ENCODE measurements at places on chromosomes 1 and 21.

DNA sequence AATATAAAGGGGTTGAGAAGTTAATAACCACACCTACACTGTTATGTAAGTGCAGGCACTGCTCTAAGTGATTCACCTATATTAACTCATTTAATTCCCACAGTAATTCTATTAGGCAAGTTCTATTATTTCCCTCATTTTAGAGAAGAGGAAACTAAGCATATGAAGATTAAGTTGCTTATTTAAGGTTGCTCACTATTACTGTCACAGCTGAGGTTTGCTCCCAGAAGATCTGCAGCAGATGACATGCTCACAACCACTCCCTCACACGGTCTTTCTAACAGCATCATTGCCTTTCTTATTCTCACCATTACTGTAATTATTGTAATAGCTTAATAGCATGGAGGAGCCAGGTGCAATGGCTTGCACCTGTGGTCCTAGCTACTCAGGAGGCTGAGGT lies 196.4 kb upstream of the GREM2 start:
- DNase-seq, result no peak

GRCh38 chr1:63721531-63722189 lies 52.2 kb upstream of the ROR1 start:
- DNase-seq, result no peak

GRCh38 chr1:42144711-42145388 lies 8.4 kb upstream of the GUCA2B start:
- no peak for DNase-seq

- no peak for DNase-seq
These were observed 1.6 kb upstream of the PDXK start for GRCh38 chr21:43717166-43717853.

DNA sequence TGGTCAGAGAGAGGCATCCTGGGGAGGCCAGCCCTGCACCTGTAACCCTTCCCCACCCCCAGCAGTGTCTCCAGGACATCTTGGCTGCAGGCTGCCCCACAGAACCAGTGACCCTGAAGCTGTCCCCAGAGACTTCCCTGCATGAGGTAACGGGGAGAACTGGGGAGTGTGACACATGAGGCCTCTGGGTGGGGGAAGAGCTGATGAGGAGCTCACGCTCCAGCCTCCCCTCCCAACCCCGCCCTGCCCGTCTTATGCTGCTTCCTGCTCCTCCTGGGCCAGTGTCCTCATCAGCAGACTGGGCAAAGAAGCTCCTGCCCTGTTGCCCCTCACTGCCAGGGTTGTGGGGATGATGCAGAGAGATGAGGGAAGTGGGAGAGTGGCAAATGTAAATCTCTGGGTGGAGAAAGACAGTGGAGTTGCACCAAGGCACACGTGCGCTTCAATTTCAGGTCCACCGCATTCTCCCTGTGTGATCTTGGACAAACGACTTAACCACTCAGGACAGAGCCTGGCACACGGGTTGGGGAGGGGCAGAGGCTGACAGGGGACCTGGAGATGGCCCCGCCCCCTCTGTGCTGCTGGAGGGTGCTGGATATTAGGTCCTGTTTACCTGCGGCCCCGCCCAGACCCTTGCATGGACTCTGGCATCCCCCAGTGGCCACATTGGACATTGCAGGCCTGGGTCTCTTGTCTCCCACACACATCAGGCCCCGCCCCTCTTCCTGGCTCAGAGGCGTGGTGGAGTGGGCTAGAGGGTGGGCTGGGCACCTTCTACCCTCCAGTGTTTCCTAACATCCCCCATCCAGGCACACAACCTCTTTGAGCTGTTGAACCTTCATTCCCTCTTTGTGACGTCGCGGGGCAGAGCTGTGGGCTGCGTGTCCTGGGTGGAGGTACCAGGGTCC lies 12.3 kb downstream of the CLCNKB start:
- peak; percentile 82 for DNase-seq

DNA sequence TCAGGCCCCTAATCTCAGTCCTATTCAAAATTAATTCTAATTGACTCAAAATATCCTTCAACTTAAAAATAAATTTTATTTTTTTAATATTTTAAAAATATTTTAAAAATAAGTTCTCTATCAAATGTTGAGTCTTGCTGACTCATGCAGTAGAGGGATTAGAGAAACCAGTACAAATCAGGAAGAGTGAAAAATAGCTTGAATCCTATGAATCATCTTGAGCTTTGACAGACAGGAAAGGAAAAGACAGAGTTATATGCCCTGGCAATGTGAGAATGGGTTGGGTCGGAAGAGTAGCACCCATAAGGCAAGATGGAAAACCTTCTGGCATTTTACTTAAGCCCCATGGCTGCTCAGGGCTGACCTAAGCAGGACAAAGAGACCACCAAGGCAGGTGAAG lies 346.6 kb upstream of the RUNX1 start:
- no peak for DNase-seq

DNA sequence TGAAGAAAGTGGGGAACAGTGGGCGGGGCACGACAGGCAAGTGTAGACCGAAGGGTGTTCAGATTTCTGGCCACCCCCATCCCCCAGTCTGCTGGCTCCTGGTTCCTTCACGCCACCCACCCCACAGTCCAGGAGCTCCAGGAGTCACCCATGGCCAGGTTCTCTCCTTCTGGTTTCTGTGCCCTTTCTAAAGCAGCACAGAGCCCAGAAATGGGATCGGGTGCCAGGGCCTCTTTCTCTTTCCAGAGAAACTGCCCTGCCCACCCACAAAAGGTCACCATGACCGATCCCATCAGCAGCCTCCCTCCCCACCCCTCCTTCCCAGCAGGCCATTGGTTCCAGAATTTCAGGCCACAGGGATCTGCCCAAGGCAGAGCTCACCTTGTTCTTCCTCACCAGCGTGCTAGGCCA lies 3.2 kb upstream of the CELSR2 start:
- DNase-seq, result no peak

- no peak for DNase-seq
These were observed 593.8 kb downstream of the USP25 start for GRCh38 chr21:16323596-16323995.

- DNase-seq, result no peak
These were observed 43.8 kb downstream of the FGGY start for GRCh38 chr1:59340411-59341307.

DNA sequence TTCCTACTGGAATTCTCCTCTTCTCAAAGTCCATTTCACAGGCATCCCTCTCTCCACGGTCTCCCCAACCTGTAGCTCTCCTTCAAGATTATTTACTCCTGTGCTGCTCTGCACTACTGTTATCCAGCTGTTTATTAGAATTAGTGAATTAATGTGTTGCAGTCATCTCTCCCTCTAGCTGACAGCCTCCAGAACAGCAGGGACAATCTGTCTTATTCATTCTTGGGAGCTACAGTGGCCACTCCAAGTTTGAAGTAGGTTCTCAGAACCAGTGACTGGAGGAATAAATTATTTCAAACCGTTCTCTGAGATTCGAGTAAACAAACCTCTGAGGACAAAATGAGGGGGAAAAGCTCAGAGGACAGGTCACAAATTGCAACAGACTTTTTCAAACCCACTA lies 330.9 kb downstream of the RRAGC start:
- no peak for DNase-seq

Measured in naive B cell (primary cell).